Stomach (tissue), 19 donors: ENCODE measurements at places on chromosomes 1 and 21. TPM values are rescaled to one million over a fixed set of nuclear protein-coding genes. Genes with fewer than 3 reads are reported as not detected.
A peak's percentile ranks its signal among the peaks of the same experiment; 100 is the strongest.

The KLHDC9 gene
- 9.9 TPM for total RNA-seq

The AVPR1B gene
- total RNA-seq, result 1.3 TPM

DNA sequence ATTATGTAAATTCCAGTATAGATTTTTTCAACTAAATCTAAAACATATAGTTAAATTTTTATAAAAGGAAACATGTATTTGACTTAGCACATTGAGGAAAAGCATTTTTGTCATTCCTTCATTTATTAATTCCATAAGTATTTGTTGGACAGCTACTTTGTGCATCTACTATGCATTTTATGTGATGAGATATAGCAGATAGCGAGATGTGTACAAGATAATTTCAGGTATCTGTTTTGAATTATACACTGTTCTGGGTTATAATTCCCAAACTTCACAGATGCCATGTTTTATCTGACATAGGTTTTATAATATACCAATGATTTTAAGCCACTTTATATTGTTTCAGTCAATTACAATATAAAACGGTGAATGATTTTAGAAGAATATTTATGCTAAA lies 398.7 kb downstream of the USH2A start:
- H3K27me3 ChIP-seq, result no peaks in the 10 kb centered on the region
- no peak for DNase-seq
- no peak overlapping the region for H3K27ac ChIP-seq
- no peaks in the 10 kb centered on the region for H3K36me3 ChIP-seq
- H3K4me1 ChIP-seq, result no peaks in the 10 kb centered on the region

The TXNIP gene
- 3,381 TPM for total RNA-seq

- DNase-seq, result peak; percentile 32
- no peak overlapping the region for H3K27ac ChIP-seq
- no peak overlapping the region for H3K4me3 ChIP-seq
Observed at GRCh38 chr1:180343921-180344769, 114.1 kb downstream of the LHX4 start.

DNA sequence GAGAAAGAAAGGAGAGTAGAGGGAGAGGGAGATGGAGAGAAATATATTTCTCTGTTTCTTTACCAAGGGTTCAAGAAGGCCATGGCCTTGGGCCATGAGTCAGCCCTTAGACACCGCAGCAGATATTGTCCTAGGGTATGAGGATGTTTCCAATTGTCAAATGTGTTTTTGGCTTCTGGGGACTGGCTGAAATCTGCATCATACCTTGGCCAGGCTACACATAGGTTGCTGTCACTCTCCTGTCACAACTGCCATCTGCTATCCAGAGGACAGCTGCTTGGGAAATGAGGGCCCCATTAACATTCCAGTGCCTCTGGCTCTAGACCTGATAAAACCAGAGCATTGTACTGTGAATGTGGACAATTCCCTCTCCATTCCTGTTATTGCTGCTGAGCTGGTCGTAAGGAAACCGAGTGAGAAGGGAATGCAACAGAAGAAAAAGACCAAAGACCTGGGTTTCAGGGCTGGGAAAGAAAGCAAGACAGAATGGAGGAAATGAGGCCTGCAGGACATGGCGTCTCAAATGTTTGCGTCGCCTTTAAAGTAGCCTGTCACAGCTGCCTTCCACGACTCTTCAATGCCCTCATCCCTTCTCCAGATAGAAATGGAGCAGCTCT lies 8.8 kb upstream of the PIGC start:
- no peaks in the 10 kb centered on the region for H3K36me3 ChIP-seq
- no peak for DNase-seq
- H3K4me1 ChIP-seq, result peaks cover 31% of the 10 kb centered on the region
- H3K27ac ChIP-seq, result no peak overlapping the region

- peaks cover 32% of the 10 kb centered on the region for H3K4me1 ChIP-seq
- H3K27me3 ChIP-seq, result no peaks in the 10 kb centered on the region
- no peak overlapping the region for H3K27ac ChIP-seq
- H3K36me3 ChIP-seq, result no peaks in the 10 kb centered on the region
- no peak for DNase-seq
Observed at GRCh38 chr1:169098380-169098779, 8.1 kb upstream of the ATP1B1 start.

DNA sequence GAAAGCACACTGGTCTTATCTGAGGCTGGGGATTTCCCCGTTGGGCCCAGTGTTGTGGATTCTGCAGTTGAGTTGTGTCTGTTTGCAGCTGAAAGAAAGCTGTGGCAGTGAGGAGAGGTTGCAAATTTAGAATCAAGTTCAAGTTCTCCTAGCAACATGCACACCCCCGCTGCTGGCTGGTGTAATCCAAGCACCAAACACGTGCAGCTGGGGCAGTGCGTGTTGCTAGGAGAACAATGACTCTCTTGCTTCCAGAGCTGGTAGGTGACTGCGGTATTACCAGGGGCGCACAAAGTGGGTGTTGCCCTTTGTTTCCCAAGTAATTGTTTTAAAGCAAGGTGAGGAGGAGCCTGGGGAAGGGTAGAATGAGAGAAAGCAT lies 91.5 kb downstream of the IER5 start:
- H3K27ac ChIP-seq, result no peak overlapping the region
- H3K4me3 ChIP-seq, result no peak overlapping the region
- no peaks in the 10 kb centered on the region for H3K27me3 ChIP-seq
- peak; percentile 91 for DNase-seq

GRCh38 chr1:59150577-59151386 lies 146.1 kb upstream of the FGGY start:
- H3K4me1 ChIP-seq, result peaks cover 39% of the 10 kb centered on the region
- H3K27ac ChIP-seq, result peak overlapping the region; percentile 61
- H3K27me3 ChIP-seq, result no peaks in the 10 kb centered on the region
- peak; percentile 41 for DNase-seq
- H3K36me3 ChIP-seq, result no peaks in the 10 kb centered on the region
- no peak overlapping the region for H3K4me3 ChIP-seq

DNA sequence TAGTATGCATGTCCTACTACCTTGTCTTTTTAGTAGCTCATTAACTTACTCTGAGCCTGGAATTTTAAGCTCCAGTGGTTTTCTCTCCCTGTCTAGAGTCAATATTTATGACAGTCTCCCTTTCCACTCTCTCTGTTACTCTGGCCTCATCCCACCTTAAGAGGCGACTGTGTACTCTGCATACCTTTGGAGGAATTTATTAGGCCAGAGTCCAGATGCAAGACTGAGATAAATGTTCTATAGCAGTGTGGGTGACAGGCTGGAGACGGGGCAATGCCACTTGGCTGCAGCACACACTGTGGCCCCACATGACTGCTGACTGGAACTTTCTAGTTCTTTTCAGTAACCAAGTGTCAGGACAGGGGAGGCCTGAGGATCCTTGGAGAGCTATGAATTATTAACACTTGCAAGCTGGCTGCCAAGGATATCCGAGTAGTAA lies 4.1 kb upstream of the PDZK1 start:
- DNase-seq, result peak; percentile 41
- H3K4me3 ChIP-seq, result no peak overlapping the region
- peaks cover 23% of the 10 kb centered on the region for H3K4me1 ChIP-seq
- H3K27me3 ChIP-seq, result no peaks in the 10 kb centered on the region

The DAB1 gene
- total RNA-seq, result under 0.01 TPM

DNA sequence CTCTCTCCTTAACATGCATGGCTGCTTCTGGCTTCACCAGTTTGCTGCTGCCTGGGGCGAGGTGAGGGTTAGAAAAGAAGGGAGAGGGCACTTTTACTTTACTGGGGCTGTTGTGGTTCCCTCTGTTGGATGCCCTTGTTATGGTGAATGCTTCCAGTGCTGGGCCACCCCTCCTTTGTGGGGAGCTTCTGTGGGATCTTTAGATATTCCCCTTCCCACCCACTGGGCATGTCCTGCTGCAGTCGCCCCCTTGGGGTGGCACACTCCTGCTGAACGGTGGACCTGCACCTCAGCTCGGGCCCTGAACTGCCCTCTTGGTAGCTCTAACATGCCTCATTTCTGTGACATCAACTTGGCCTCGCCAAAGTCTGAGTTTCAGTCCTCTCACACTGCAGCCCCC lies 6.0 kb downstream of the TNN start:
- H3K4me3 ChIP-seq, result no peak overlapping the region
- peaks cover 8% of the 10 kb centered on the region for H3K4me1 ChIP-seq
- H3K27me3 ChIP-seq, result peaks cover 8% of the 10 kb centered on the region
- no peaks in the 10 kb centered on the region for H3K36me3 ChIP-seq
- no peak for DNase-seq

DNA sequence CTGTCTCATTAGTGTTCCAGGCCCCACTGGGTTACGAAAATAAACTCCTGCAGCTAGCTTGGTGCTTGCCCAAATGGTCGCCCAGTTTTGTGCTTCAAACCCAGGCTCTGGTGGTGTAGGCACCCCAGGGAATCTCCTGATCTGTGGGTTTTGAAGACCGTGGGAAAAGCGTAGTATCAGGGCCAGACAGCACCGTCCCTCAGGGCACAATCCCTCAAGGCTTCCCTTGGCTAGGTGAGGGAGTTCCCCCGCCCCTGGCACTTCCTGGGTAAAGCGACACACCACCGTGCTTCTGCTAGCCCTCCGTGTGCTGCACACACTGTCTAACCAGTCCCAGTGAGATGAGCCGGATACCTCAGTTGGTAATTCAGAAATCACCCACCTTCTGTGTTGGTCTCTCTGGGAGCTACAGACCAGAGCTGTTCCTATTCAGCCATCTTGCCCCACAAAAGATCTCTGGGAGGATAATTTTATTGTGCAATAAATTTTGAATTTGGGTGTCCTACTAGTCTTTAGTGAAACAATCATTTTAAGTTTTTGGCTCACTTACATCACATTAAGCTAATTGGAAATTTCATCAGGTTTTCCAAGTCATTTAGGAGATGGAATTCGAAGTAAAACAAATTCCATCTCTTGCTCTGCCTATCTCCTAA lies 9.4 kb upstream of the SLC25A24 start:
- no peaks in the 10 kb centered on the region for H3K4me1 ChIP-seq
- no peak overlapping the region for H3K27ac ChIP-seq
- peaks cover 8% of the 10 kb centered on the region for H3K27me3 ChIP-seq

The TM2D1 gene
- total RNA-seq, result 134 TPM

GRCh38 chr1:36150296-36151133 lies 1.2 kb upstream of the TRAPPC3 start:
- no peak overlapping the region for H3K4me3 ChIP-seq
- H3K4me1 ChIP-seq, result peaks cover 68% of the 10 kb centered on the region
- peak; percentile 94 for DNase-seq
- peak overlapping the region; percentile 98 for H3K27ac ChIP-seq
- no peaks in the 10 kb centered on the region for H3K36me3 ChIP-seq

The LEFTY2 gene
- not detected for total RNA-seq

The RAB25 gene
- 249 TPM for total RNA-seq

DNA sequence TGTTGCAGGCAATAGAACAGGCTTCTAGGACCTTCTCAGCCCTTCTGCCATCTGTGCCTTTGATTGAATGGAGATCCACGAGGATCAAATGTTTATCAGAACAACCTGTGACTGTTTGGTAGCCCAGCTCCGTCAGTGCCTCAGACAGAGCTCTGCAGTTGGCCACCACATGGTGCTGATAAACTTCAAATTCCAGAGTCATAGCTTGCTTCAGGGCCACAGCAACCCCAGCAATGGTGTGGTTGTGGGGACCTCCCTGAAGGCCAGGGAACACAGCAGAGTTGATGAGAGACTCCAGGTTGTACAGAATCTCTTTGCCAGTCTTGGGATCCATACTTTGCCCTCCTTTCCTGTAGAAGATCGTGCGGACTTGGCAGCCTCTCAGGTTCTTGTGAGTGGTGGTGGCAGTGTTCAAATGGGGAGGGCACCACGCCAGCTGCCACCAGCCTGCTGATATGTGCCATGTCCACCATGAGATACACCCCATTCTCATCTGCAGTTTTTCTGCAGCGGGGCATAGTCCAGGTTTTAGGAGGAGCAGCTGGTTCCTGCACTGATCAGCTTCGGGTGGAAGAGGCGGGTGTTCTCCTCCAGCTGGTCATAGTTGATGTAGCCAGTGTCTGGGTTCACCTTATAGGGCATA lies 82.9 kb upstream of the ARTN start:
- no peak for DNase-seq
- H3K27ac ChIP-seq, result no peak overlapping the region
- H3K27me3 ChIP-seq, result no peaks in the 10 kb centered on the region
- H3K4me3 ChIP-seq, result no peak overlapping the region
